ENCODE measurements at places on chromosomes 11 and 22.
A peak's percentile ranks its signal among the peaks of the same experiment; 100 is the strongest.

DNA sequence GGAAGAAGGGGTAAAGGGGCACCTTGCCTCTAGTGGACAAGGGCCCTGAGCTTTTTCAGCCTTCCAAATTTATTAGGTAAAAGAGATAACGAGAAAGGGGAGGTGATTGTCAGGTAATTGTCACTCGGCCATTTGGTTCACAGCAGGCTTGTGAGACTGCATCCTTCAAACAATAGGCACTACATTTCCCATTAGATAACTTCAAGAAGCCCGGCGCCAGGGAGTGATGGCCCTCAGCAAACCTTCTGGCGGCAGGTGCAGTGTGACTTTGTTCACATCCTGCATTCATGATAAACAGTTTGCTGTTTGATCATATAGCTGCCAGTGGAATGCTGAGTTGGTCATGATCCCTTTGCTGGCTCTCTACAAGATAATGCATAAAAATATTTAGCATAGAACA is 185.1 kb downstream of the CWF19L2 start:
- DNase-seq: no peak

GRCh38 chr11:82701847-82702520 is 31.7 kb downstream of the FAM181B start:
- peak; percentile 51 for DNase-seq

DNA sequence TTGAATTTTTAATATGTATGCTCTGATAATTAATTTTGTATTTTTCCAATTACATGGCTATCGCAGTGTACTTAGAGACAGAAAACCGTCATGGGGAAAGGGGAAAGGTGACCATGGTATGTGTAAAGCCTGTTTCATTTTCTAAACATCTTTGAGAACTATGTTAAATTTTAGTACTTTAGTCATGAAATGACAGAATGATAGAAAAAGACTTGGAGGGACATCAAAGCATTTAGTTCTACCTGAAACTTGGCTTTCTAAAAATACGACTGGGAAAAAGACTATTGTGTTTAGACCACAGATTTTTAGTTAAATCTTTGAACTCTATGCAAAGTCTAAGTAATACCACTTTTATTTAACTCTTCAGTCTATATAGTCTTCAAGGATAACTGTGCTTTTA is 54.1 kb downstream of the MAML2 start:
- DNase-seq: no peak

DNA sequence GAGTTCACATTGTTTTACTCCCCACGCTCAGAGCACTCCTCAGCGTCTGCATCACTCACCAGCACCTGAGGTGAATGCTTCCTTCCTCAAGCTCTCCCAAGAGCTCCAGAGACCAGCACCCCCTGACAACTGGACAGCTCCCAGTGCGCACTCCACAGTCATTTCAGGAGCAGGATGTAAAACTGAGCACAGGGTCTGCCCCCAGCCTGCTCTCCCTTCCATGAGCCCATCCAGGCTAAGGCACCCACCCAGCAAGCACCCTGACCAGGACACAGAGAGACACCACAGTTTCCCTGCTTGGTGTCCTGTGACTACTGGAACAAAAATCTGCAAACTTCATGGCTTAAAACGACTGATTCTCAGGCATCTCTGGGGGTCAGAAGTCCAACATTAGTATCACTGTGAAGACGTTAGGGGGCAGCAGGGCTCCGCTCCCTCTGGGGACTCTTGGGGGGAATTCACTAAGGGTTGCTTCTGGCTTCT is 3.3 kb downstream of the SCGB1D2 start:
- DNase-seq: no peak

- DNase-seq: no peak
These were observed 11.5 kb downstream of the PARVG start for GRCh38 chr22:44192098-44192815.

DNA sequence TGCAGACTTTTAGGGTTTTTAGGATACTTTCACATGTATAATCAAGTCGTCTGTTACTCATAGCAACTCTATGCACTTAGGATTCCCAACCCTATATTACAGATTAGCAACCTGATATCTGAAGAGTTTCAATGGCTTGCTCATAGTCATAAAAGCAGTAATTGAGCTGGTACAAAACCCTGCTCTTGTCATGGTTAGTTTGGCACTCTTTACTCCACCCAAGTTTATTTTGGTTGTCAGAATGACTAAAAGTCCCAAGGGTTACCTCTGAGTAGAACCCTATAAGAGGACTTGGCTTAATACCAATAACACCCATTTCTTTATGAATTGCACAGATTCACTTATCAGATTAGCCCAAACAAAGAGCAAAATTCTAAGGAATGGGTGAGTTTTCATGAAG is 550.6 kb downstream of the SOX6 start:
- DNase-seq: no peak

DNA sequence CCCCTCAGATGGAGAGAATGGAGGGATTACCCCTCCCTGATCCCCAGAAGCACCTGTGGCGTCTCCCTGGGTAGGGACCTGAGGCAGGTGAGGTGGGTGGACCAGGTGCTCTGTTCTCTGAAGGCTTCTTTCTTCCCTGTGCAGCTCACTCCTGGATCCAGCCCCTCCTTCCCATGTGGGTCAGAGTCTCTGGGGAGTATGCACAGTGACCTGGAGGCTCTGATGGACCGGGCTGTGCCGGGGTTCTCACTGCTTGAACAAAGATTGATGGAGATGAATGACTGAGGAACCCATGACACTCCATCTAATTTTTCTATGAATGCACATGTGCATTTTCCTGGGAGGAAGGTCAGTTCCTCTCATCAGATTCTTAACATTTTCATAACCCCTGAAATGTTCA is 78.6 kb upstream of the SHANK2 start:
- DNase-seq: no peak

GRCh38 chr11:46718155-46719019 is 626 bp upstream of the F2 start:
- no peak for DNase-seq

- no peak for DNase-seq
These were observed 79.1 kb downstream of the CDKN1C start for GRCh38 chr11:2806351-2807024.

DNA sequence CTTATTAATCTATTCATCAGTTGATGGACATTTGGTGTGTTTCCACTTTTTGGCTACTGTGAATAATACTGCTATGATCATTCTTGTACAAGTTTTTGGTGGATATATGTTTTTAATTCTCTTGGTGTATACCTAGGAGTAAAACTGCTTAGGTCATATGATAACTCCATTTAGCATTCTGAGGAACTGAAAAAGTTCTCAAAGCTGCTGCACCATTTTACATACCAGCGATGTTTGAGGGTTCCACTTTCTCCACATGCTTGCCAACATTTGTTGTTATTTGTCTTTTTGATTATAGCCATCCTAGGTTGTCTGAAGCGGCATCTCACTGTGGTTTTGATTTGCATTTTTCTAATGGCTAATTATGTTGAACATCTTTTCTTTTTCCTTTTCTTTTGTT is 4.1 kb upstream of the ACER3 start:
- no peak for DNase-seq

GRCh38 chr11:86696004-86696403 is 23.6 kb upstream of the ME3 start:
- no peak for DNase-seq

GRCh38 chr22:42397332-42398249 is 34.6 kb downstream of the NFAM1 start:
- no peak for DNase-seq

DNA sequence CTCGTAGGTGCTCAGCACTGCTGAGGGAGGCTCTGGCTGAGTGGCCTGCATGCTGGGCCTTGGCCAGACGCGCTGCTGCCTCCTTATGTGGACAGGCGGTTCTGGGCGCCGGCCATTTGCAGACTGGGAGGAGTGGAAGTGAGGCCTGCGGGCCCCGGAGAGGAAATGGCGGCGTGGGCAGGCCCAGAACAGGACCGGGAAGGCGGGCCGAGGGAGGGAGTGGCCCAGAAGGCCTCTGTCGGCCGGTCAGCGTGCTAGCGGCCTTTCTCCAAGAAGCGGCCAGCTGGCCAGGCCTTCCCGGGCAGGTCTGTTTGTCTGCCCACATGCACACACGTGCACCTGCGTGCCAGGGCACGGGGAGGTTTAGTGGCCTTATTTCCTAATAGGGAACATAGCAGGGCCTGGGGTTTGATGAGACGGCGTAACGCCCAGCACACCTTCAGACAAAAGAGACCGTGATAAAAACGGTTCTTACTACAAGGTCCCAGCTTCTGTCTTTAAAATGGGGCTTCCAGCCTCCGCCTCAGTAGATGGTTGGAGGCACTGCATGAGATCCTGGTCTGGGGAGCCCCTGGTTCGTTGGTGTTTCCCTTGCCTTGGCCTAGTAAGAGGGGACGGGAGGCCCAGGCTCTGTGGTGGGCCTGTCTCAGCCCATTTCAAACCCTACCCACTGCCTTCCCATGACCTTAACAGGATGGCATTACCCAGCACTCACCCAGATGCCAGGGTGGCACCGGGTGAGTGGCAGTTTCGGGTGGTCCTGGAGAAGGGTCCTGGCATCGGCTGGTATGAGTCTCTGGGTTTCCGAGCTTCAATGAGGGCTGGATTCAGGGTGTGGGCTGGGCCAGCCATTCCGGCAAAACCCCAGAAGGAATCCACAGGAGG is 65.1 kb upstream of the PPARA start:
- DNase-seq: peak; percentile 91

- no peak for DNase-seq
These were observed 183.9 kb downstream of the CTTN start for GRCh38 chr11:70581991-70582885.

- DNase-seq: no peak
These were observed 18.5 kb downstream of the SLC22A12 start for GRCh38 chr11:64609436-64610047.

GRCh38 chr11:124482362-124483147 is 37.1 kb upstream of the OR8B8 start:
- no peak for DNase-seq

DNA sequence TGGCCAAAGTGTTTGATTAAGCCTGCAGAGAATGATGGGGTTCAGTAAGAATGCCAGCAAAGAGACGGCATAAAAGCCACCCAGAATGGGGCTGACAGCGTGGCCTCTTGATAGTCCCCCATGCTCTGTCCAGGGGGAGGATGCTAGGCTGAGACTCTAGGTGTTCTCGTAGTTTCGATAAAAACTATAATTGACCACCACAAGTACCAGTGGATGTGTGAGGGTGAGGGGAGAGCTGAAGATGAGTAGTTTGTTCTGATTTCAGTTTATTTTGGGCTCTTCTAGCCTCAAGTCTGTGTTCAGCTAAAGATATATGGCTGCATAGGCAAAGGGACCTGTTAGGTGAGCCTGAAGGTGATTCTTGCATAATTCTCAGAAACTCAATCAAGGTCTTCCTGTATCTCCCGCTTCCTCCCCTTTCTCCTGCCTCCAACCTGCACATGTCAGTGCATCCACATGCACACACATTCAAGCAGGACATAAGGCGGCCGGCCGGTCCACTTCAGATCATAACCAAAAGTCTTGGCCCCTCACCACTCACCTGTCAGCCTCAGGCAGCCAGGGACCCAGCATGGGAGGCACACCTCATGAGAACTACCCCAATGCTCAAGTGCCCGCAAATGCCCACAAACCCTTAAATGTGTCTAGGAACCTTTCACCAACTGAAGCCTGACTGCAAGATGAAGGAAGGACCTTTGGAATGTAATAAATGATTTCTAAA is 31.2 kb downstream of the FLI1 start:
- no peak for DNase-seq

DNA sequence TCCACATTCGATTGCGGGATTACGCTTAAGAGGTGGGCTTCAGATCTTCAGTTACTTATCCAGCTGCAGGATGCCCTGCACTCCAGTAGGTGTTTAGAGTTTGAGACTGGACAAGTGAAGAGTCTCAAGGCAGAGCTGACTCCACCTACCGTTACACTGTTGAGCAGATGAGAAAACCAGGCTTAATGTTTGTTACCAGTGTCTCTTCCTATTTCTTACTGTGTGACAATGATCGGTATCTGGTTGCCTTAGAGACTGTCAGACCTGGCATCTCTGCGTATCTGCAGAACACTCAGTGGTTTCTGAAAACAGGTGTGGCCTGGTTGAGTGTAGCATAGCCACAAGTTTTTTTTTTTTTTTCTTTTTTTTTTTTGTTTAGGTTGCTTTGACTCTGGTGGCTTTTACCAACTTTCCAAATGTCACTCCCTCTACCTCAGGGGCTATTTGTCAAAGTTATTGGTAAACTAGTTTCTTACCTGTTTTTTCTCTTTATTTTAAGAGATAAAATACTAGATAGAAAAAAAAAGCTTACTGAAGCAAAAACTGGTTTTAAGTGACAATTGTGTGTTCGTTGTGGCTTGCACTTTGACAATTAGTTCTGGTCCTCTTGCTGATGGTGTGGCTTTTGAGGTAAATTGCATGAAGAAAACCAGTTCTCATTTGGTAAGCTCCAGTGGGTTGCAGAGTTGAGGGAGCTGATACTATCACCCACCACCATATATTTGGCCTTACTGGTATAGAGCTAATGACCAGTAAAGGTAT is 284.8 kb downstream of the ETS1 start:
- no peak for DNase-seq

DNA sequence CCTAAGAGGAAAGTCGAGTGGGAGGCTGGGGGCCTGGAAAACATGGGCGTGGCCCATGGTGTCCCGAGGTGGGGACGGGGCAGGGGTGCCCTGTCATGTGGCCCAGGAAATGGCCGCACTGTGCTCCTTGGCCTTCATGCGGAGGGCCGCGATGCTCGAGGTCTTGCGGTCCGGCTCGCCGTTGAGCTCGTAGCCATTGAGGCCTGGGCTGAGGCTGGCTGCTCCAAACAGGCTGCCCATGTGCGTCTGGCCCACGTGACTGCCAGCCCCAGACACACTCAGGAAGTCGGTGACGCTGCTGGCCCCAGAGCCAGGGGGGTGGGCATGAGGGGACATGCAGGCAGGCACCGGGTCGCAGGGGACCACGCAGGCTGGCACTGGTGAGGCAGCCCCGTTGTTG is 45.2 kb downstream of the ALX4 start:
- no peak for DNase-seq

DNA sequence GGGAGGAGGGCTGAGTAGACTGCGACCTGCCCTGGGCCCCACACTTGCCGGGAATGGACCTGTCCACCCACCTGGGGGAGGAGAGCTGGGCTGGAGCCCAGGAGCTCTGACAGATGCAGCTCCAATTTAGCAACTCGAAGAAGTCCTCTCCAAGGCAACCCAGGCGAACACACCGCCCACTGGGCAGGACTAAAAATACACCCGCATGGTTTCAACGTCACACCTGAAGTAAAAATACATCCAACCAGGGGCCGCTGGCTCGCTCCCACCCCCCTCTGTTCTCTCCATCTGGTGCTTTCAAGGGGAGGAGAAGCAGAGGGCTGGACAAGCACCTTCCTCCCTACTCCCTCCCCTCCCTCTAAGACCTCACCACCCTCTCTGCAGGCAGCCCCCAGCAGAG is 119.9 kb downstream of the FEZ1 start:
- peak; percentile 99 for DNase-seq

- no peak for DNase-seq
These were observed 1334.6 kb downstream of the TBC1D22A start for GRCh38 chr22:48096851-48097665.

- no peak for DNase-seq
These were observed 26.5 kb downstream of the TRIM77 start for GRCh38 chr11:89736566-89736965.

GRCh38 chr11:67057205-67057672 is 592 bp downstream of the RHOD start:
- DNase-seq: no peak

- DNase-seq: no peak
These were observed 73.4 kb upstream of the TEAD1 start for GRCh38 chr11:12600829-12601228.
